ENCODE measurements at places on chromosomes 4 and X.
A peak's percentile ranks its signal among the peaks of the same experiment; 100 is the strongest.

- no peak for DNase-seq
Measured at GRCh38 chr4:187478292-187479140, 517.1 kb upstream of the ZFP42 start.

- no peak for DNase-seq
Measured at GRCh38 chr4:22850630-22851029, 157.9 kb downstream of the GBA3 start.

GRCh38 chrX:94204524-94204923 is 530.5 kb downstream of the FAM133A start:
- peak; percentile 53 for DNase-seq

DNA sequence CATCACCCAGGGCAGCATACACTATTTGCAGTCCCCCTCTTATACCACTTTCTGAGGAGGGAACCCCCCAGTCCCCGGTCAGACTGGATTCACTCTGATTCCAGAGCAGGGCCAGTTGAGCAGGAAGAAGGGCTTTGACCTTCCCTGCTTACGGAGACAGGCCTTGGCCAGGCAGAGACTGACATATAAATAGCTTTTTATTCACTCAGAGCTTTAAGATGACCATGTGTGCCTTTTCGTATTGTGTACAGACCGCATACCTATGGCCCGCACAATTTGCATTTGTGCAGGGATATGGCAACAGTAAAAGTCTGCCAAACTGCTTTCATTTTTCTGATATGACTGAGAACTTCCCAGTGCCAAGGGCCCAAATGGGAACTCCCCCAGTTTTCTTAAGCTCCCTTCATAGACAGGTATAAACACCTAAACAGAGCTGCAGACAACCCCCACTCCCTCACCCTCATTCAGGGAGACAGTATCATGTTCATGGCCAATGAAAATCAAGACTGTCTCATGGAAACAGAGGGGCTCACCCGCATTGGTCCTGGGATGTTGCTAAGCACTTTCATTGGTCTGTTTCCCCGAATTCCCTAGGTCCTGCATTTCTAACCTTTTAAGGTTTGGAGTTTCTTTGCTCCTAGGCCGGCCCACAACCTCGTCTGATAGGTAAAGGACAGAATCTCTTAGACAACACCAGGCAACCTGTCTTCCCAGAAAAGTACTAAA is 86.0 kb downstream of the RTL5 start:
- no peak for DNase-seq

DNA sequence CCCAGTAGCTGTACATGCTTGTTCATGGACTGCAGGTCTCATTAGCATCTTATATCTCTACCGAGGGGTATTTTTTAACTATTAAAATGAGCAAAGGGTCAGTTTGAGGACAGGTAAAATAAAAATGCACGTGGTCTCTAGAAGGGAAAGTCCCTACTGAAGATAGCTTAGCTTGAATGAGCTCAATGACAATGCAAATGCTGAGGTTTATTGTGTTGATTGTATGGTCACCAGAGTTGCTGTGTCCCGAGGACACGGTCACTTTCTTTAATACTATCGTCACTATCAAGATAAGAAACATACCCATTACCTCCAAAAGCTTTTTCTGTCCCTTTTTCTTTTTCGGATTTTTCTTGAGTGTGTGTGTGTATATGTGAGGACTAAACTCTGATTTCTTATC is 250.5 kb upstream of the PRKX start:
- DNase-seq: no peak

All from OCI-M1 (cell line).